Heart right ventricle (tissue), 16 donors: ENCODE measurements at places on chromosomes 13 and 19. TPM values are rescaled to one million over a fixed set of nuclear protein-coding genes. Genes with fewer than 3 reads are reported as not detected.
A peak's percentile ranks its signal among the peaks of the same experiment; 100 is the strongest.

DNA sequence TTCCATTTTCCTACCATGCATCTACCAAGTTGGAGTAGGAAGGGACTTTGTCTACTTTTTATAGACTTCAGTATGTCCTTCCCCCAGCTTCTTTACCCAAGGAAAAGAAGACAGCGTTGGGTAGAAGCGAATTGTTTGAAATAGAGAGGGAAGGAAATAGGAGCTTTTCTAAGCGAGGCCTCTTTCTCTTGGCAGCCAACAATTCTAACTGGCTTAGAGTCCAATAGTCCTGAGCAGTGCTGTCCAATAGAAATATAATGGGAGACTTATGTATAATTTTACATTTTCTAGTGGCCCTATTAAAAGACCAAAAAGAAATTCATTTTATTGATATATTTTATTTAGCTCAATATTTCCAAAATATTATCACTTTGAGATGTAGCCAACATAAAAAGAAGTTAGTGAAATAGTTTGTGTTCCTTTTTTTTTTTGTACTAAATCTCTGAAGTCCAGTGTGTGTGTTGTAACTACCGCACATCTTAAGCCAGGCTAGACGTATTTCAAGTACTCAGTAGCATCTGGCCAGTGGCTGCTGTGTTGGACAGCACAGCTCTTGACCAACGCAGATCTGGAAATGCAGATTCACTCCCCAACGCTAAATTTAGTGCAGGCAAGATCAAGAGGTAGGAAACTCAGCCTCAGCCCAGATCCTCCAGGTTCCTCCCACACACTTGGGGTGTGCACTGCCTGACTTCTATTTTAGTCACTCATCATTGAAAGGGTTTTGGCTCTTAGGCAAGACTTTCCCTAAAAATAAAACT is 179.2 kb downstream of the SHISA2 start:
- H3K36me3 ChIP-seq: no peaks in the 10 kb centered on the region
- H3K4me3 ChIP-seq: no peak overlapping the region
- DNase-seq: no peak
- H3K4me1 ChIP-seq: peaks cover 5% of the 10 kb centered on the region
- no peak overlapping the region for H3K27ac ChIP-seq

DNA sequence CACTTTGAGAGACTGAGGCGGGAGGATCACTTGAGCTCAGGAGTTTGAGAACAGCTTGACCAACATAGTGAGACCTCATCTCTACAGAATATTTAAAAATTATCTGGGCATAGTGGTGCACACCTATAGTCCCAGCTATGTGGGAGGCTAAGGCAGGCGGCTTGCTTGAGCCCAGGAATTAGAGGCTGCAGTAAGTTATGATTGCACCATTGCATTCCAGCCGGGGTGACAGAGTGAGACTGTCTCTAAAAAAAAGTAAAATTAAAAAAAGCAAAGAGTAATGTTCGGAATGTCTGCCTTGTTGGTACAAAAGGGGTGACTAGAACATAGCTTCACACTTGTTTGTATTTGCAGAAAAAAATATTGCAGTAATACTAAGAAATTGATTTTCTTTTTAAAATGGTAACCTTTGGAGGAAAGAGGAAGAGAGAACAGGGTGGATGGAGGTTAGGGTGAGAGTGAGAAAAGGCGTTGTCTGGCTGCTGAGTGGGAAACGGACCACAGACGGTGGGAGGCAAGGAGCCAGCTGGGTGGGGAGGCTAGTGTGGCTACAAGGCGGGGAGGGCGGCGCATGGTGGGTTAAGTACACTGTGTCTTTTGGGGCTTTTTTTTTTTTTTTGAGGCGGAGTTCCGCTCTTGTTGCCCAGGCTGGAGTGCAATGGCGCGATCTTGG is 10.2 kb downstream of the PPP1R14A start:
- H3K4me1 ChIP-seq: peaks cover 48% of the 10 kb centered on the region
- H3K27ac ChIP-seq: peak overlapping the region; percentile 63
- no peaks in the 10 kb centered on the region for H3K36me3 ChIP-seq
- no peak overlapping the region for H3K4me3 ChIP-seq
- no peaks in the 10 kb centered on the region for H3K27me3 ChIP-seq
- no peak for DNase-seq

- no peak overlapping the region for H3K27ac ChIP-seq
- no peak for DNase-seq
- no peaks in the 10 kb centered on the region for H3K4me1 ChIP-seq
- no peak overlapping the region for H3K4me3 ChIP-seq
Observed at GRCh38 chr13:26861941-26862340, 101.4 kb upstream of the GPR12 start.

C3 gene
- 212 TPM for total RNA-seq
